ENCODE measurements at places on chromosomes 11 and 22.

GRCh38 chr11:120133216-120134105 is 4.5 kb downstream of the TRIM29 start:
- DNase-seq, result no peak

GRCh38 chr11:19679952-19680828 is 32.4 kb upstream of the NAV2 start:
- DNase-seq, result no peak

DNA sequence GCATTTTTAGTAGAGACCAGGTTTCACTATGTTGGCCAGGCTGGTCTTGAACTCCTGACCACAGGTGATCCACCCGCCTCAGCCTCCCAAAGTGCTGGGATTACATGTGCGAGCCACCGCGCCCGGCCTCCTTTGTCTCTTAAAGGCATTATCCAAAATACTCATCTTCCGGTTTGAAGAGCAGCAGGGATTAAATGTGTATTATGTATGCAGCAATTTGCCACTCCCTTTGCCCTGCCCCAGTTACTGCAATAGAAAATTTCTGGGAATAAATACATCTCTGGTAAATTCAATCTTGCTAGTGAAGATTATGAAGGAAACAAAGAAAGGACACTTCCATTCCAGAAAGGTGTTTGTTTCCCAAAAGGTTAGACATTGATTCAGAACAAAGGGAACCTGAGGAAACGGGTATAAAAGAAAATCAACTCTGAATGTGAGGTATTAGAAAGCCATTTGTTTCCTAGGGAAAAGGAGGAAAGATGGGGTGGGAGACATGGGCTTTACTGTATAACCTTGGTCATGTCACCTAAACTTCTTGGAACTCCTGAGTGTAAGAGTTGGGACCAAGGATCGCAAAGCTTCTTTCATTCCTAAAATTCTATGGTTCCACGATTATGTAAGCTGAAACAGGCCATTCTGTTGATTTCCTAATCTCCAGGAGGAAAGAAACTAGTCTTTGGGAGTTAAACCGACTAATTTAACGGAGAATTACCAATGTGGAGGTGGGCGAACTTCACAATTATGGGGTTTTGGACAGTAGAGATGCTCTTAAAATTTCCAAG is 959 bp upstream of the HIPK3 start:
- no peak for DNase-seq

- no peak for DNase-seq
These were observed 319.8 kb downstream of the INSC start for GRCh38 chr11:15434529-15434928.

- DNase-seq, result no peak
These were observed 24.6 kb downstream of the MOV10L1 start for GRCh38 chr22:50114221-50115021.

- no peak for DNase-seq
These were observed 59.3 kb downstream of the TSPAN18 start for GRCh38 chr11:44785856-44786607.

DNA sequence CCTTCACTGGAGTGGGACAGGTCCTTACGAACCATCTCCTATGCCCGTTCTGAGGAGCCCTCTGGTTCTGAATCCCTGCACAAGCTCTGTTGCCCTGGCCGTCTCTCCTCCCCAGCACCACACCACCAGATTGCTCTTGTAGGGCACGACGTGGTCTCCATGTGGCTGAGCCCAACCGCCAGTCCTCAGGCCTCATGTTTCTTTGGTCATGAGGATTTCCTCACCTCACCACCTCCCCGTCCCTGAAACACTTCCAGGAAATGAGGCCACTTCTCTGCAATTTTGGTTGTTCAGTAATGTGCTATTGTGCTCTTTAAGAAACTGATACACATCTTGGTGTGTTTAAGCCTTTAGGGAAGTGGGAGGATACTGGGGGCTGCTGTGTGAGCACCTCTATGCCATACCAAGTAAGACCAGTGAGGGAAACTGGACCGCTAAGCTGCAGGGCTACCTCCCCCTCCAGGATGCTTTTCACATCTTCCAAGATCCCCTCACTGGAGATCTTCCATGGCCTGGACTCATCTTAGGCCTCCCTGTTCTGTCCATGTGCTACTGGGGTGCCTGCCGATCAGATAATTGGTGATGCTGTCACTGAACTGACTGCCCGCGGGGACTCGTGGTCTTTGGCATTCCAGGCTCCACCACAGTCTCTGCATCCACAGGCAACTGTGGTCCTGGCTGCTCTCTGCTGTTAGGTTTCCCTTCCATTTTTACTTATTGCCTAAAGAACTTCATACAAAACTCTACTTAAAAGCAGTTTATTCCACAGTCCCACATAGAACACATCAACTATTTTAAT is 21.9 kb downstream of the DRICH1 start:
- no peak for DNase-seq

DNA sequence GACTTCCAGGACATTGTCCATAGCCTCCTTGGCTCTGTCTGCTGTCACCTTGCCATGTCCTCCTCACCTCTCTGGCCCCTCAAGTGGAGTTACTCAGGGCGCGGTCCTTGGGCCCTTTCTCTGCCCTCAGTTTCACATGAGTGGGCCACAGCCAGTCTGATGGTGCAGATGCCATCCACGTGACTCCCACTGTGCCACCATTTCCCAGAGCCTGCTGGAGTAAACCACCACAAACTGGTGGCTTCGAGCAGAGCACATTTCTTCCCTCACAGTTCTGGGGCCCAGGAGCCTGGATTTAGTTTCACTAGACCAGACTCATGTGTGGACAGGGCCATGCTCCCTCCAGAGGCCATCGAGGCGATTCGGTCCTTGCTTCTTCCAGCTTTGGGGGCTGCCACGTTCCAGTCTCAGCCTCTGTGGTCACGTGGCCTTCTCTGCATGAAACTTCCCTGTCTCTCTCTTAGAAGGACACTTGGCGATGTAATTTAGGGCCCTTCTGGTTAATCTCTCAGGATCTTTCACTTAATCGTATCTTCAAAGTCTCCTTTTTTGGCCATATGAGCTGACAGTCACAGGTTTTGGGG is 14.6 kb downstream of the SMARCB1 start:
- no peak for DNase-seq

DNA sequence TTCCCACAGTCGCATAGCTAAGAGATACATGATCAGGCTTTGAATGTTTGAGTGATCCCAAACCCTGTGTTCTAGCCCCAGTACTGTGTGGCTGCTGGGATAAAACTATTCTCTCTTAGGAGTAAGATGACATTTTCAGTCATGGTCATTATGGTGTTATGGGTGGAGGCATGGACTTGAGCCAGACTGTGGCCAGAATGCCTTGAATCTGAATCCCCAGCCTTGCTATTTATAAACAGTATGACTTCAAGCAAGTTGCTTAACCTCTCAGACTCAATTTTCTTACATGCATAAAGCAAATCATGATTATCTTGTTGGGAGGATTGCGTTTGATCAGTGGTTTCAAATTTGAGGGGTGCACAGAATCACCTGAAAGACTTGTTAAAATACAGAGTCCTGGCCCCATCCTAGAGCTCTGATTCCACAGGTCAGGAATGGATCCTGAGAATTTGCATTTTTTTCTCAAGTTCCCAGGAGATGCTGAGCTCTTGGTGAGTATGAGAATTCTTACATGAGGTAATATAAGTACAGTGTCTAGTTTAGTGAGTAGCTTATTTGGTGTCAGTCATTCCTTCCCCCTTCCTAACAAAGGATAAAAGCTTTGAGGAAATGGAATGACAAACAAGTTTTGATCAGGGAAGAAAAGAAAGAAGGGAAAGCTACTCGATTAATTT is 571.7 kb downstream of the METTL15 start:
- DNase-seq, result no peak

DNA sequence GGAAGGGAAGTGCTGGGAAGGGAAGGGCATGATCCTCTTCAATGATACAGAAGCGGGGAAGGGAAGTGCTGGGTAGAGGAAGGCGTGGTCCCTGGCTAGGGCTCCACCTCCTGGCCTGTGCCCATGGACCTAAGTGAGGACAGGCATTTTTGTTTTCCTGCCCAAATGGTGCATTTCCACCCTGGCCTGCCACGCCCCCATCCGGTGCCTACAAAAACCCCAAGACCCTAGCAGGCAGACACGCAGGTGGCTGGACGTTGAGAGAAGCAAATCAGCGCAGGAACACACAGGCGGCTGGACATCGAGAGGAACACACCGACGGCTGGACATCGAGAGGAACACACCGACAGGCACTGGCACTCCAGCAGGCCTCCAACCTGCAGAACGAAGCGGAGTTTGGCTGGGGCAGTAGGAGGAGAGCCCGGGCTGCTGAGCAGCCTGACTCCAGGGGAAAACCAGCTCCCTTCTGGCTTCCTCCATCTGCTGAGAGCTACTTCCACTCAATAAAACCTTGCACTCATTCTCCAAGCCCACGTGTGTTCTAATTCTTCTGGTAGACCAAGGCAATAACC is 628.3 kb downstream of the BUD13 start:
- no peak for DNase-seq

- no peak for DNase-seq
These were observed 115.3 kb upstream of the TBCEL start for GRCh38 chr11:120908461-120909181.

- no peak for DNase-seq
These were observed 22.1 kb upstream of the KRTAP5-7 start for GRCh38 chr11:71505001-71505400.

GRCh38 chr22:48212727-48213126 is 1450.3 kb downstream of the TBC1D22A start:
- DNase-seq, result no peak

GRCh38 chr22:19396934-19397733 is 34.4 kb downstream of the HIRA start:
- DNase-seq, result no peak

DNA sequence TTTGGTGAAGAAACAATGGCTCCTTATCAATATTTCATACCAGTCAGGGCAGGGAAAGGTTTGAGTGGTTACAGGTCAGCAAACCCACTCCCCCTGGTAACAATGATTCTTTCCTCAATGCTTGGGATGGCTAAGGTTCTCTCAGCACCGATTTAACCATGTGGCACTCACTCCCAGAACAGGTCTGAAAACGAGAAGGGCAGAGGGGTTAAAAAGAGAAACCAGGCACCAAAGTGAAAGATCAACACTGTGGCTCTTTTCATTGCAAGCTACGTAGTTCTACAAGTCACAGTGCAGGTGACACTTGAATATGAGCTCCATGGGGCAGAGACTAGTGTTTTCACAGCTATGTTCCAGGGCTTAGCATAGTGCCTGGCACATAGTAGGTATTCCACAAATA is 132.4 kb downstream of the PLEKHA7 start:
- no peak for DNase-seq

GRCh38 chr11:10653946-10654810 is 39.4 kb downstream of the IRAG1 start:
- DNase-seq, result peak; percentile 75

GRCh38 chr11:117410861-117411710 is 83.4 kb downstream of the CEP164 start:
- DNase-seq, result no peak

GRCh38 chr11:111698852-111699559 is 67.2 kb downstream of the PPP2R1B start:
- DNase-seq, result no peak

GRCh38 chr11:63448646-63449045 is 42.3 kb downstream of the PLAAT5 start:
- no peak for DNase-seq

DNA sequence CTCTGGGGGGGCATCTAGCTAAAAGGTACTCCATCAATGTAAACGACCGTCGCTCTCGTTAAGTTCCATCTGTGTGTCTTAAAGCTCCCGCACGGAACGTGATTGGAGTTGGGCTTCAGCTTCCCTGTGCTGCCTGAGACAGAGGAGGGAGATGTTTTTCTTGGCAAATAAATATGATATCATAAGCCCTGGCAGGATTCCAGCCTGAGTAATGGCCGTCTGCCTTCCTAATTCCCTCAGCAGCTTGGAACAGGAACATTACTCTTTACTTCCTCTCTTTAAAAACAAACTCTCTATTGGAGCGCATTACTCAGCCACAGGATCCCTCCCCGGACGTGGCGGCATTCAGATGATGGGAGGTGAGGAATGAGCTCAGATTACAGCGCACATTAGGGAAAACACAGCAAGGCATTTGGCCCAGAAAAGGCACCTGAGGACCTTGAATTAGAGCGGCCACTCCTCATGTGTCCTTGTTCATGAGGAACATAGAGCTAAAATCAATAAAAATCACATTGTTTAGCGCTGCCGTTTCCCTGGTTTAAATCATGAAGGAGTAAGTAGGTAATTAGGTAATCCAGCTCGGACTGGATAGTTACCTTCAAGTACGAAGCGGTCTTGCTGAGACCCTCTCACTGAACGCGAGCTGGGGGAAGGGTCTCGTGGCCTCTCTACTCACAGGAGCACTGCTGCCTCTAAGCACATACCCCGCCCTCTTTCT is 230.4 kb downstream of the ST3GAL4 start:
- DNase-seq, result no peak

GRCh38 chr11:127056338-127056971 is 55.9 kb upstream of the KIRREL3 start:
- no peak for DNase-seq

- no peak for DNase-seq
These were observed 16.0 kb downstream of the USP47 start for GRCh38 chr11:11857769-11858168.

DNA sequence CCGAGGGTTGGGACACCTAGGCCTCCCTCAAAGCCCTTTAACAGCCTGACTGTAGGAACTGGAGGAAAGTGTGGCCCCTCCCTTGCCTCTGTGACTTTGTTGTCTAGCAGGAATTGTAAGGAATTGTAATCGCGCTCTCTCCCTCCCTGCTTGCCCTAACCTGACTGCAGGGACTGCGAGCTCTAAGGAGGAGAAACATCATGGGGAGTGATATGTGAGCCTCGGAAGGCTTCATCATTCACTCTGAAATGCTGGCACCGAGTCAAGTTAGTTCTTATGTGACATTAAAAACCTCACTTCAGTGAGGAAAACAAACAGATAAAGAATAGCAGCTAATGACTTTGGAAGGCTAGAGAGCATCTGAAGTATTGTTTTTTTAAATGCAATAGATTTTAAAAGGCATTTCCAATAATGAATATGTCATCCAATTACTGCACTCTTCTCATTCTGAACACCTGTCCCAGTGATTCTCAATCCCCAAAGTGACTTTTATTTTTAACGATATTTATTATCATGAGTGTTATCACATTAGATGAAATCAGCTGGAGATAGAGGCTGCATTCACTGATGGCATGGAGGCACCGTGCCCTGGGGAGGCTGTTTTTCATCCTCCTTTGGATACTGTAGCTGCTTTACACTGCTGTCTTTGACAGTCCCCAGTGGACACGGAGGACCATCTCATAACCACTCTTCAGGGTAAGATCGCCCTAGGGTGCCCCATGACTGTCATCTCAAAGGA is 58.5 kb upstream of the NTM start:
- DNase-seq, result no peak

DNA sequence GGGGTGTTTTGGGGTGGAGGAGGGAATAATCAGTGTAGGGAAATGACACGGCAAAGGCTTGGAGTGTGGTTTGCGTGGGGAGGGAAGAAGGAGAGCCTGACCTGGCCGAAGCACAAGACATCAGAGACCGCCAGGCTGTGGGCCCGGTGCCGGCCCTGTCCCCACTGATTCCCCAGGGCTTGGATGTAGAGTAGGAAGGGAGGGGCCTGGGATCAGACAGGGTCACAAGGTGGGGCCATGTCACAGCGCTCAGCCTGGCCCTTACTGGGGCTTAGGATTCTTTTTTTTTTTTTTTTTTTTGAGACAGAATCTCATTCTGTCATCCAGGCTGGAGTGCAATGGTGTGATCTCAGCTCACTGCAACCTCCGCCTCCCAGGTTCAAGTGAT is 9.8 kb downstream of the PICK1 start:
- DNase-seq, result no peak

GRCh38 chr22:38316364-38317121 is 690 bp downstream of the CSNK1E start:
- peak; percentile 59 for DNase-seq
